Right hindlimb (tissue), 1 donor: ENCODE measurements at places on chromosomes 16 and 17.
A peak's percentile ranks its signal among the peaks of the same experiment; 100 is the strongest.

GRCh38 chr16:3776316-3776715 lies 59.0 kb upstream of the TRAP1 start:
- DNase-seq, result no peak

GRCh38 chr17:42857389-42857788 lies 6.4 kb downstream of the AOC3 start:
- DNase-seq, result no peak

GRCh38 chr16:49085686-49086085 lies 196.0 kb downstream of the CBLN1 start:
- DNase-seq, result no peak

DNA sequence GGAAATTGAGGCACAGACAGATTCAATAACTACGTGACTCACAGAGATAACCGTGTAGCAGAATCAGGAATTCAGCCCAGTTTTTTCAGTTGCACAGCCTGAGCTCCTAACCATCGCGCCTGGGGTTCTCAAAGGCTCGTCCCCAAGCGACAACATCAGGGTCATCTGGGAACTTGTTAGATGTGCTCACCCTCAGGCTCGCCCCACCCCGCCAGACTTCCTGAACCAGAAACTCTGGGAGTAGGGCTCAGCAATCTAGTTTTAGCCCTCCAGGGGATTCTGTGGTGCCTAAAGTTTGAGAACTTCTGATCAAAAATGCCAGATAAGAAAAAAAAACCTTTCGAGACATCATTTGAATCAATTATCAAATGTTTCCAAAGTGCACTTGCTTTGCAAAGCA lies 559.8 kb downstream of the WWOX start:
- DNase-seq, result no peak

- DNase-seq, result no peak
Observed at GRCh38 chr17:58412064-58412703, 5.2 kb downstream of the RNF43 start.

DNA sequence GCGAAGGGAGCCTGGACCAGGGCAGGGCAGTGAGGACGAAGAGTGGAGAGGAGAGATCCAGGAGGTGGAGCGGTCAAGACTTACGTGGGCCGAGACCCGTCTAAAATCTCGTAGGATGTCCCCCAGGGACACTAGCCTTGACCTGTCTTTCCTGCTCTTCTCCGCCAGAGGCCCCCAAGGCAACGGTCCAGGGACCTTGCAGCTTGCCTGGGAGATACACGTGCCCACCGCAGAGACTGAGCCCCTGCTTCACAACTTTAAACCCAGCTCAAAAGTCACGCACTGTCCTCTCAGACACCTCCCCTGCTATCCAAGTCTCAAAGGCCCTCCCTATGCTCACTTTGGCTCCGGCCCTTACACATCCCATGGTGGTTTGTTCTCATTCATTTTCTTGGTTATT lies 9.4 kb downstream of the TIGD7 start:
- DNase-seq, result no peak

- peak; percentile 87 for DNase-seq
Observed at GRCh38 chr17:50289991-50290702, 15.9 kb downstream of the TMEM92 start.

DNA sequence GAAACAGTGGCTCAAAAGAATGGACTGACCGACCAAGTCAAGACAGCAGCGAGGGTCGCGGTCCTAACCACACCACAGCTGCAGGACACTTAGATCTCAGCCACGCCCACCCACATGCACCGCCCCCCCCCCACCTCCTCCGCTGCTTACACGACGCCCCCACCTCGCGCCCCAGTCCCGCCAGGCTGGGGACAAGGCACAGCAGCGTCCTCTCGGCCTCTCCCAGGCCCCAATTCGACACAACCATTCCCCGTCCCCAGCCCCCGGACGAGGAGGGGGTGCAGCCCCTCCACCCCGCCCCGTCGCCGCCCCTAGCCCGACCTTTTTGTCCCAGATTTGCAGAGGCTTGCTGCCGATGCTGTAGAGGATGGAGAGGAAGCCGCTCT lies 477 bp downstream of the CFAP20 start:
- DNase-seq, result peak; percentile 73

- DNase-seq, result no peak
Observed at GRCh38 chr16:82675300-82675699, 48.5 kb downstream of the CDH13 start.

GRCh38 chr16:30485818-30486436 lies 13.4 kb downstream of the ITGAL start:
- no peak for DNase-seq

- DNase-seq, result no peak
Observed at GRCh38 chr16:608019-608418, 18.2 kb downstream of the RAB40C start.

GRCh38 chr16:57742543-57742942 lies 7.0 kb downstream of the KATNB1 start:
- no peak for DNase-seq

DNA sequence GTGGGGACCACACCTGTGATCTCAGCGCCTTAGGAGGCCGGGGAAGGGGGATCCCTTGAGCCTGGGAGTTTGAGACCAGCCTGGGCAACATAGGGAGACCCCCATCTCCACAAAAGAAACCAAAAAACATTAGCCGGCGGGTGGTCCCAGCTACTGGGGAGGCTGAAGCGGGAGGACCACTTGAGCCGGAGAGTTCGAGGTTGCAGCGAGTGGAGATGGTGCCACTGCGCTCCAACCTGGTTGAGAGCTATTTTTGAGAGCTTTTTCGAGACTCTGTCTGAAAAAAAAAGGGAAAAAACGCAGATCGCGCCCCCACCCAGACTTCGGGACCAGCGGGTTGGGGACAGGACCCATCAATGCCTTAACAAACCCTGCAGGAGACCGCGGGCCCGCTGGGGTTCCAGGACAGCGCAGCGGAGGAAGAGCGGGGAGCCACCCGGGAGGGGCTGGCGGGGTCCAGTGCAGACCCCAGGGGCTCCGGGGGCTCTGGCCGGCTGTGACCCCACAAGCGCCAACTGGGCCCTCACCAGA lies 762 bp upstream of the BAIAP3 start:
- DNase-seq, result no peak

- DNase-seq, result no peak
Observed at GRCh38 chr16:1823821-1824220, 2.8 kb downstream of the HAGH start.

DNA sequence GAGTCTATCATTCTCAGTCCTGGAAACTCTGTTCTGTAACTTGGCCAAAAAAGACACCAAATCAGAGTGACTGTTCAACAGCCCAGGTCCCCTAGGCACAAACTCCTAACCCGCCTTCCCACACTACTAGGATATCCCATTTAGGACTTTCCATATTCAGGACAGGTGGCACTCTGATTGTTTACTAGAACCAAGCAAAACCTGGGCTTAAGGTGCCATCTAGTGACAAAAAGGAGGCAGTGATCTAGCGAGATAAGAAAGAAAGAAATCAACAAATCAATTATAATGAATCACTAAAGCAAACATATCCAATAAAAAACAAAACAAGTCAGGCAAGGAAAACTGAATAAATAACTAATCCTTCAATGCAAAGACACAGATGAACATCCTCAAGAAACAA lies 203.9 kb downstream of the CEP112 start:
- DNase-seq, result no peak

DNA sequence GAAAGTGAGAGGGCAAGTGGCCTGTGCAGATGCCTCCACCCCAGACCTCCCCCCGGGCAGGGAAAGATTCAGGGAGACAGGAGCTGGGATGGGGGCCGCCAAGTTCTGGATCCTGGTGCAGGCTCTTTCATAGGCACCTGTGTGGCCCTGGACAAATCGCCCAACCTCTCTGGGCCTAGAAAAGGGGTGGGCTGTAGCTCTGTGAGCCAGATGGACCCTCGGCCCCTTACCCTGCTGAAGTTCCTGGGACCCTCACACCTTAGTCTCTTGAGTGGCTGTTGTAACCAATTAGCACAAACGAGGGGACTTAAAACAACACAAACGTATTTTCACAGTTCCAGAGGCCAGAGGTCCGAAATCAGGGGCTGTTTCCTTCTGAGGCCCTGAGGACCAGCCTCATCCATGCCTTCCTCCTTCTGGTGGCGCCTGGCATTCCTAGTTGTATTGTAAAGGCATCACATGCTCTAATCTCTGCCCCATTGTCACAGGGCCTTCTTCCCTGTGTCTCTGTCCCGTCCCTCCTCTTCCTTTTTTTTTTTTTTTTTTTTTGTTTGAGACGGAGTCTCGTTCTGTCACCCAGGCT lies 352.6 kb downstream of the SEC14L1 start:
- DNase-seq, result peak; percentile 15

GRCh38 chr17:9003355-9004131 lies 17.8 kb upstream of the NTN1 start:
- no peak for DNase-seq

- DNase-seq, result no peak
Observed at GRCh38 chr17:62715882-62716390, 88.5 kb downstream of the MRC2 start.

- DNase-seq, result peak; percentile 68
Observed at GRCh38 chr16:66894948-66895688, 14.8 kb downstream of the PDP2 start.

DNA sequence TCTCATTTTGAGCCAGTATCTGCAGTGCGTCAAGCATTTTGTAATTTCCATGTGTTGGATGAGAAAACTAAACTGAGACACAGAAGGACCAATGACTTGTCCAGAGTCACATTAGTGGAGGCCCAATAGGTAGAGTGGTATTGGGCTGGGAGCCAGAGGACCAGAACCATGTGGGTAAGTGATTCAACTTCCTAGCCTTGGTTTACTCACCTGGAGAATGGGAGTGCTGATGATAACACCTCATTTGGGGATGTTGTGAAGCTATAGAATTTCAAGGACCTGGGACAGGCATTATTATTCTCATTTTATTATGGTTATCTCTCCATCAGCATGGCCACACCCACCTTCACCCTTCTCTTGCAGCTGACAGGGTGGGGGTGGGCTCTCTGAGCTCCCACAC lies 8.1 kb downstream of the CPNE2 start:
- DNase-seq, result no peak

- DNase-seq, result no peak
Observed at GRCh38 chr16:9296271-9296590, 204.8 kb downstream of the HAPSTR1 start.

DNA sequence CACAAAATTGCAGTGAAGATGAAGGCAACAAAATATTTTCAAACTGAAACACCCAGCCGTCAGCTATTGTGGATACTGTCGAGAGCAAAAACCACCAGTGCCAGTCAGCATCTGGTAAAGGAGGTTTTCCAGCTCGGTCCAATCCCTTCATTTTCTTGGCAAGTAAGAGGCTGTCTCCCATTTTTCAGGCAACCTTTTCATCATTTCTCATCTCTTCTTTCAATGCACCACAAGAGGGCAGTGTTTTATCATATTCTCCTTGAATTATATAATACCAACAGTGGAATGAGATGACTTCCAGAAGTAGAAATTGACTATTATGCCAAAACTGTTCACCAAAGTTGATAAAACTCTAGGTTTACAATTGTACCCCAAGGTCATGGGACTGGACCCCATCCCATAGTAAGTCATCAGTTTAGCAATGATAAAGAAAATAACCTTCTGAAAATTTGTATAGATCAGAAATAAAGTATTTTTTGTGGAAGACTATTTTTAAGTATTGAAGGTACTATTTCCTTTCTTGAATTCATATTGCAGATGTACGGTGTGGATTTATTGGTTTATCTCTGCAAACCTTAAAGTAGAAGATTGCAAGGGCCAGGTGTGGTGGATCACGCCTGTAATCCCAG lies 16.8 kb downstream of the NQO1 start:
- no peak for DNase-seq

DNA sequence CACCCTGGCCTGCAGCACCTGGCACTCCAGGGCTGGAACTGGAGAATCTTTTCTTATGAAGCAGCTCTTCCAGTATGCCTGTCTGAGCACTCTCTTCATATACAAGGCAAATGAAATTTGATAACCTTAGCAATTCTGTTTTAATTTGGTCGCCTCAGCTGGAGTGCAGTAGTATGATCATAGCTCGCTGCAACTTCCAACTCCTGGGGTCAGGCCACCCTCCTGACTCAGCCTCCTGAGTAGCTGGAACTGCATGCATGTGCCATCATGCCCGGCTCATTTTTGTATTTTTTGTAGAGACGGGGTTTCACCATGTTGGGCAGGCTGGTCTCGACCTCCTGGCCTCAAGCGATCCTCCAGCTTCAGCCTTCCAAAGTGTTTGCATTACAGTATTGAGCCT lies 140.8 kb upstream of the CHMP6 start:
- no peak for DNase-seq

GRCh38 chr17:80731323-80731722 lies 186.7 kb downstream of the RPTOR start:
- no peak for DNase-seq

DNA sequence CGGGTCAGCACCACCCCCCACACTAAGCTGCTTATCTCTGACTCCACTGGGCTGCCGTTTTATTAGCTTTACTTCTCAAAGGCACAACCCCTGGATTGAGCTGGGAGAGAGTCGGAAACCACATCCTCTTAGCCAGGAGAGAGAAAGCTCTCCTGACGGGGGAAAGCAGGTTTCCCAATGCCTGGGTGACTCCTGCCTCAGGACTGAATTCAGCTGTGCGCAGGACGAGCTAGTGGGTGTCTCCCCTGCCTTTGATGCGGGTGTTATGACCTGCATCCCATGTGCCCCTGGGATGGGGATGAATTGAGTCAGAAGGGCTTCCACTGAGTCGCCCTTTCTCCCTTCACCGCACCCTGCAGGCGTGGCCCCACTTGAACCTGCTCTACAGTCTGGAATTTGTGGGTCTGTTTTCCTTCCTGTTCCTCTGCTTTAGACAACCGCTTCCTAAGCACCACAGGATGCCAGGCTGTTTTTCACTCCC lies 819.2 kb upstream of the EEF2KMT start:
- DNase-seq, result no peak

GRCh38 chr17:41060052-41060604 lies at the start of gene KRTAP2-3:
KRTAP2-3 (minus strand) TSS chr17:41060114; CDS start chr17:41060050, 64 bp downstream.
- DNase-seq, result no peak

DNA sequence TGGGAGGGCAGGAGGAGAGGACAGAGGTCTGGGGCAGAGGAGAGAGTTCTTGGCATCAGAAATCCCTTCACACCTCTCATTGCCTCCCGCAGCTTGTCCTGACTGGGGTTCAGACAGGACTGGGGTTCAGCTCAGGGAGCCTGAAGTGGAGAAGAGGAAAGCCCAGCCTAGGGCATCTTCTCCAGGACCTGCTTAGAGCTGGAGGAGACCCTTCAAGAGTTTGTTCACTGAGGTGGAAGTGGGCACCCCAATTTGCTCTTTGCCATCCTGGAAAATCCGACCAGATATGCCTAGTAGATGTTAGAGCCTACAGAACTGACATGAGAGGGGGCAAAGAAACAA lies 2.0 kb downstream of the HOXB3 start:
- no peak for DNase-seq

DNA sequence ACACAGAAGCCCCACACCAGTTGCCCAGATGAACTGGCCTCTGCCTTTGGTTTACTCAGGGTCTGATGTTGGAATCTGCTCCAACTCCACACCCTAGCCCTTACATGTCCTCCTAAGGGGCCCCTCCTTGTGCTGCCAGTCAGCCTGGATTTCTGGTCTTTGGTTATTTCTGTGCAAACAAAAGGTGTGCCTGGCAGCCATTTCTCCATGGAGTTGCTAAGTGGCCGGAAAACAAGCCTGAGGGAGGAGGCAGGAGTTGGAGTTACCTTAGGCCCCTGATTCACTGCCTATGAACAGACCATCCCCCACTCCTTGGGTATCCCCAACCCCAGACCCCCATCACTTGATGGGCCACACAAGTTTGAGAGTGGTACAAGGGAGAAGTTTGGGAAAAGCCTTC lies 4.4 kb upstream of the ALKBH5 start:
- no peak for DNase-seq
